Placental pericyte (primary cell): ENCODE measurements at places on chromosomes 11 and 22. TPM values are rescaled to one million over a fixed set of nuclear protein-coding genes. Genes with fewer than 3 reads are reported as not detected.

STK33 gene
- total RNA-seq, result 0.57 and 1.3 TPM in 2 replicates

DMC1 gene
- 0.88 and 4.3 TPM in 2 replicates for total RNA-seq

SELENOO gene
- 14.4 and 16.2 TPM in 2 replicates for total RNA-seq

SMIM38 gene
- 0.14 and 0.44 TPM in 2 replicates for total RNA-seq

OR8J3 gene
- not detected in 2 replicates for total RNA-seq

MYBPC3 gene
- total RNA-seq, result not detected in 2 replicates

MMP27 gene
- not detected in 2 replicates for total RNA-seq

JOSD1 gene
- total RNA-seq, result 46.6 and 56.6 TPM in 2 replicates

AMPD3 gene
- 21.2 and 46.8 TPM in 2 replicates for total RNA-seq

MMP3 gene
- 56.5 and 1,280 TPM in 2 replicates for total RNA-seq

MRGPRX3 gene
- 0.14 TPM in 1 of 2 replicates, not detected in the other for total RNA-seq

APOA4 gene
- not detected in 2 replicates for total RNA-seq

P2RY6 gene
- total RNA-seq, result under 0.01 and 0.72 TPM in 2 replicates

IL17REL gene
- not detected in 2 replicates for total RNA-seq

PLAAT5 gene
- total RNA-seq, result not detected in 2 replicates

GNG3 gene
- not detected in 2 replicates for total RNA-seq

SHANK3 gene
- 1.1 TPM in 2 replicates for total RNA-seq

KRTAP5-8 gene
- total RNA-seq, result not detected in 2 replicates

BLID gene
- 6.6 and 22.5 TPM in 2 replicates for total RNA-seq

MS4A4A gene
- total RNA-seq, result not detected in 2 replicates

MALAT1 gene
- total RNA-seq, result 9,497 and 11,655 TPM in 2 replicates

PGA4 gene
- 0.43 TPM in 1 of 2 replicates, not detected in the other for total RNA-seq

APOA1 gene
- not detected in 2 replicates for total RNA-seq

C11orf71 gene
- 3.9 and 5.6 TPM in 2 replicates for total RNA-seq

PDGFB gene
- total RNA-seq, result 2.6 and 5.0 TPM in 2 replicates

AGBL2 gene
- 0.43 and 4.4 TPM in 2 replicates for total RNA-seq

BIK gene
- 0.14 and 1.3 TPM in 2 replicates for total RNA-seq

NXPE2 gene
- not detected in 2 replicates for total RNA-seq

TEX54 gene
- total RNA-seq, result not detected in 2 replicates

RAC2 gene
- total RNA-seq, result 16.6 and 24.2 TPM in 2 replicates

TMPRSS5 gene
- total RNA-seq, result under 0.01 and 3.7 TPM in 2 replicates

OSBP2 gene
- 0.22 and 2.1 TPM in 2 replicates for total RNA-seq

HRAS gene
- 44.6 and 46.1 TPM in 2 replicates for total RNA-seq

ZBTB16 gene
- under 0.01 and 0.43 TPM in 2 replicates for total RNA-seq

KDM4D gene
- 0.44 and 1.9 TPM in 2 replicates for total RNA-seq

HSPB2 gene
- not detected in 2 replicates for total RNA-seq

A4GALT gene
- total RNA-seq, result 12.5 and 16.6 TPM in 2 replicates

PRCP gene
- 22.8 and 33.0 TPM in 2 replicates for total RNA-seq

PAMR1 gene
- total RNA-seq, result 185 and 340 TPM in 2 replicates

CREB3L1 gene
- total RNA-seq, result 56.9 and 68.6 TPM in 2 replicates

RELA gene
- 38.5 and 42.7 TPM in 2 replicates for total RNA-seq

P2RY2 gene
- 0.22 and 0.57 TPM in 2 replicates for total RNA-seq

PTDSS2 gene
- total RNA-seq, result 58.3 and 80.3 TPM in 2 replicates

NAALAD2 gene
- total RNA-seq, result 0.29 and 0.44 TPM in 2 replicates

DERL3 gene
- total RNA-seq, result 0.43 and 9.0 TPM in 2 replicates

MFRP gene
- total RNA-seq, result not detected in 2 replicates

MRPL11 gene
- total RNA-seq, result 30.9 and 41.1 TPM in 2 replicates

SAA4 gene
- total RNA-seq, result not detected in 2 replicates

NCAM1 gene
- total RNA-seq, result 0.66 and 4.6 TPM in 2 replicates

GRIK4 gene
- total RNA-seq, result 0.22 and 0.29 TPM in 2 replicates

FUT4 gene
- total RNA-seq, result 4.8 and 6.6 TPM in 2 replicates

OR9Q2 gene
- not detected in 2 replicates for total RNA-seq

RBMXL2 gene
- not detected in 2 replicates for total RNA-seq

CCDC87 gene
- total RNA-seq, result 0.29 and 0.44 TPM in 2 replicates

SLC22A8 gene
- not detected in 2 replicates for total RNA-seq

CCDC82 gene
- total RNA-seq, result 18.8 and 25.6 TPM in 2 replicates

CCDC85B gene
- total RNA-seq, result 41.1 and 45.2 TPM in 2 replicates

IGLL5 gene
- total RNA-seq, result not detected in 2 replicates
